Mesenteric fat pad (tissue), 1 donor: ENCODE measurements at places on chromosomes 2 and 18. TPM values are rescaled to one million over a fixed set of nuclear protein-coding genes. Genes with fewer than 3 reads are reported as not detected.

DNA sequence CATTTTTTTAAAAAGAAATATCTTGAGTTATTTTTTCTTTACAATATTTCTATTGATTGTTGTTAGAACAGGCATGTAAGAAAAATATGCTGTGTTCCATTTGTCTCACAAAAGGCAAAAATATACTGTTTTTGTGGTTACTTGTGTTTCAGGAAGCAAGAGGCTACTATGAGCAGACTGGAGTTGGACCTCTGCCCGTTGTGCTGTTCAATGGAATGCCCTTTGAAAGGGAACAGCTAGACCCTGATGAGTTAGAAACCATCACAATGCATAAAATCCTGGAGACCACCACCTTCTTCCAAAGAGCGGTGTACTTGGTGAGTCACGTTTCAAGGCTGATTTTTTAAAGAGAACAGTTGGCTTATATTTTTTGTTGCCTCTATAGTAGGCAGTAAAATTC, 54.7 kb downstream of the UGGT1 start:
- no peak for DNase-seq

GRCh38 chr18:433960-434359, 66.5 kb downstream of the COLEC12 start:
- DNase-seq: no peak

- no peak for DNase-seq
Observed at GRCh38 chr18:28478531-28478930, 301.6 kb upstream of the CDH2 start.

- DNase-seq: no peak
Observed at GRCh38 chr2:36819095-36819711, 122.7 kb downstream of the VIT start.

DNA sequence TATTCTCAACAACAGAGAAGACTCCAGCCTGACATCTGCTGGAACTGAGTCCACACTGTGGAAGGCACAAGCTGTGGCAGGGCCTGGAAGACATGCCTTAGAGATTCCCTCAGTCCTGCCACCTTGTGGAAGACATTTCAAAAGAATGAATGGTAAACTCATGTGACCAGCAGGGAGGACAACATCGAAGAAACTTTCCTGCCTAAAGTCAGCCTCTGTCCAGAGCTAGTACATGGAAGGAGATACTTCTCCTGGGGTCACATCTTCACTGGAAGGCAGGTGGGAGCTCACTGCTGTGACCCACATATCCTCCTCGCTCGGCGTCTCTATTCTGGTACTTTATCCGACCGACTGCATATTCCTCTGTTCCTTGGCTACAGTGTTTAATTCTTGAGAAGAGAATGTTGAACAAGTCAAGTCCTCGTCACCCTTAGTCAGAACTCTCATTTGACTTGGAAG, 59.5 kb downstream of the PUM2 start:
- no peak for DNase-seq

GRCh38 chr2:65317841-65318240, 90.2 kb downstream of the ACTR2 start:
- no peak for DNase-seq

GRCh38 chr2:60881047-60881932, at the start of gene REL:
Gene REL, plus strand, starts transcription at chr2:60881574. Its CDS starts 267 bp downstream, at chr2:60881841.
- DNase-seq: peak; percentile 97

DNA sequence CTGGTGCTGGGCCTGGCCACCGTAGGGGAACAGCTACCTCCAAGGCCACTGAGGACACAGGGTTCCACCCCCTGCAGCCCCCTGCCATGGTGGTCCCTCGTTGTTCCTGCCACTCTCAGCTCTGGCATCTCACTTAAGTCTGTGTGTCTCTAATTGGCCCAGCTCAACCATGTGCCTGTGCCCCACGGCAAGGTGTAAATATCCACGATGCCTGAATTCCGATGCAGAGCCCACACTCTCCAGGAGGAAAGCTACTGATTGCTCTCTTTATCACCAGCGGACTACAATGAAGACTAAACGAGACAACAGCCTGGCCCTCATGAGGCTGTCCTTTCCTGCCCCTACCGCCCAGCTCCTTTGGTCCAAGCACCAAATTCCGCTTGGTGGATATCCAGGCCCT, 17.0 kb upstream of the CHRNA1 start:
- DNase-seq: no peak

DNA sequence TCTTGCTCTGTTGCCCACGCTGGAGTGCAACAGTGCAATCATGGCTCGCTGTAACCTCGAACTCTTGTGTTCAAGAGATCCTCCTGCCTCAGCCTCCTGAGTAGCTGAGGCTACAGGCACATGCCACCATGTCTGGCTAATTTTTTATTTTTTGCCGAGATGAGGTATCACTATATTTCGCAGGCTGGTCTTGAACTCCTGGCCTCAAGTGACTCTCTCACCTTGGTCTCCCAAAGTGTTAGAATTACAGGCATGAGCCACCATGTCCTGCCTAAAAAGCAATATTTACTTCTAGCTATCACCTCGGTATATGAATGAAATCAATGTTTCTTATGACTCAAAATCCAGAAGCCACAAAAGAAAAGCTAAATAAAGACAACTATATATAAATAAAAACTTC, 2.2 kb downstream of the BUB1 start:
- no peak for DNase-seq

GRCh38 chr2:191115391-191115790, 35.4 kb downstream of the STAT4 start:
- no peak for DNase-seq

DNA sequence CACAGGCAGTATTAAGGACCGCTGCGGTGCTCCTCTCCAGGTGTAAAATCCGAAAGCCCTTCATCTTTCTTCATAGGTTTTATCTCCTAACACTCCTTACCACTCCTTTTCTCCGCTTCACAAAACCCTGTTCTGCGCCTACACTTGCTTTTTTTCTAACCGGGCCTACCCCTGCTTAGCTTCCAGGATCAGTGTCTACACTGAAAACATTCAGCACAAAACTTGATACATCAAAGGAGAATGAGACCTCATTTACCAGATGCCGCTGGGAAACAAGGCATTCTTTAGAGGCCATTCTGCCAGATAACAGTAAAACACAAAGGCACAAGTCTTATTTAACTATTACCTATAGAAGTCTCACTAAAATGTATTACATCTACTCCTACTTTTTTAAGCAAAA, 13.1 kb downstream of the CHST10 start:
- DNase-seq: no peak

GRCh38 chr2:159614534-159615366, 1.6 kb downstream of the BAZ2B start:
- no peak for DNase-seq

DNA sequence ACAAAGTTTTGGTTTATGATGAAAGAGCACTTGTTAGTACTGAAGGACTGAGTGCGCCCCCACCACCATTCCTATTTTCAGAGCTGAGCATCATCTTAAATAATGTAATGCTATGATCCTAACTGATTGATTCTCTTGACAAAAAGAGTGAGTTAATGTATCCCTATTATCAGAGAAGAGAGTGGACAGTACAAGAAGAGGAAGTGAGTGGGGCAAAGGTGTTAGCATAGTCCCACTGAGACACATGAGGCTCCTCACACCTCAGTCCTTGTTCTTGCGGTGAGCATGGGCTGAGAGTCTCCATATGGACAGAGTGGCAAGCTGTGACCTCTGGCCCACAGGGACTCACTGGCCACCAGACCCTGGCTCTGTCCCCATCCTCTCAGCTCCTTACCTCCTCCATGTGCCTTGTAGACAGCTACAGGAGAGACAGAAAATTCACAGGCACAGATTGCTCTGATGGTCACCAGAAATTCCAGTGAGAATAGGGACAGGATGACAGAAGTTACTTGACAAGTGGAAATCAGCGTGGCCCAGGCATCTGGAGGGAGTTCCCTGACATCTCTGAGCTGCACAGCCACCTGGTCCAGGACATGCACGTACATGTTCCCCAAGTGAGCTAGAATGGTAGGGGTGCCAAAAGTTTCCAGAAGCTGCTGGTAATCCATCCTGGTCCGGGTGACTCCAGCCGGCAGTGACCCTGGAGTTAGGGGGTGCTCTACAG, 32.6 kb downstream of the NAPG start:
- DNase-seq: no peak

- no peak for DNase-seq
Observed at GRCh38 chr2:115162494-115163293, 720.3 kb downstream of the DPP10 start.

- no peak for DNase-seq
Observed at GRCh38 chr2:157075924-157076323, 181.6 kb upstream of the GALNT5 start.

DNA sequence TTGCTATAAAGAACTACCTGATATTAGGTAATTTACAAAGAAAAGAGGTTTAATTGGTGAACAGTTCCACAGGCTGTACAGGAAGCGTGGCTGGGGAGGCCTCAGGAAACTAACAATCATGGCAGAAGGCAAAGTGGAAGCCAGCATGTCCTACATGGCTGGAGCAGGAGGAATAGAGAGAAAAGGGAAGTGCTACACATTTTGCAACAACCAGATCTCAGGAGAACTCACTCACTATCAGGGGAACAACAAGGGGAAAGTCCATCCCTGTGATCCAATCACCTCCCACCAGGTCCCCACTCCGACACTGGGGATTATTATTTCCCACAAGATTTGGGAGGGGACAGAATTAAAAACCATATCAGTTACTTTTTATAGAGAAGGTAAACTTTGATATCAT, 273.5 kb upstream of the MMADHC start:
- no peak for DNase-seq

GRCh38 chr18:10973567-10974203, 175.7 kb downstream of the PIEZO2 start:
- no peak for DNase-seq

GRCh38 chr18:39205565-39206195, 1640.1 kb upstream of the CELF4 start:
- DNase-seq: no peak

The CCDC85A gene
- total RNA-seq: 7.6 TPM

The IWS1 gene
- total RNA-seq: 39.1 TPM

The NGEF gene
- total RNA-seq: 0.35 TPM

The CNTNAP5 gene
- not detected for total RNA-seq

The RESP18 gene
- not detected for total RNA-seq

The ST6GAL2 gene
- total RNA-seq: 0.45 TPM

The TUBB8B gene
- total RNA-seq: not detected

The C2orf66 gene
- 0.26 TPM for total RNA-seq

The NCL gene
- 512 TPM for total RNA-seq

The CGREF1 gene
- total RNA-seq: 11.0 TPM
